Type B pancreatic cell (in vitro differentiated cells): ENCODE measurements at places on chromosomes 4 and X. TPM values are rescaled to one million over a fixed set of nuclear protein-coding genes. Genes with fewer than 3 reads are reported as not detected.

DNA sequence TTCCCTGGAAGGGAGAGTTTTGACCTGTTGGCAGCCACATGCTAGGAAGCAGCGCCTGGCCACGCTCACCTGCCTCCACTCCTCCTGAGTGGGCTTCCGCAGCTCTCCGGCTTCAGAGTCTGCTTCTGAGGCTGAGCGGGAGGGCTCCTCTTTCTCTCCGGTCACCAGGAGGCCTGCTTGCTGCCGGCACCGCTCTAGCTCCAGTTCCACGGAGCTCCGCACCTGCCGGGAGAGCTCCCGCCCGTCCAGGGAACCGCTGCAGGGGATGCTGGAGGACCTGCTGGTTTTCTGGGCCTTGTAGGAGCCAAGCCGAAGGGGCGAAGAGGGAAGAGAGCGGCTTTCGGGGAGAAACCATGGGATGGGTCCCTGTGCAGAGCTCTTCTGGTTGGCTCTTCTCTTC, 26.0 kb downstream of the PPEF2 start:
- no peak for DNase-seq

GRCh38 chr4:78656968-78657445, 105.4 kb downstream of the ANXA3 start:
- no peak for DNase-seq

Gene LDOC1
- 48.7 and 52.1 TPM in 2 replicates for total RNA-seq

DNA sequence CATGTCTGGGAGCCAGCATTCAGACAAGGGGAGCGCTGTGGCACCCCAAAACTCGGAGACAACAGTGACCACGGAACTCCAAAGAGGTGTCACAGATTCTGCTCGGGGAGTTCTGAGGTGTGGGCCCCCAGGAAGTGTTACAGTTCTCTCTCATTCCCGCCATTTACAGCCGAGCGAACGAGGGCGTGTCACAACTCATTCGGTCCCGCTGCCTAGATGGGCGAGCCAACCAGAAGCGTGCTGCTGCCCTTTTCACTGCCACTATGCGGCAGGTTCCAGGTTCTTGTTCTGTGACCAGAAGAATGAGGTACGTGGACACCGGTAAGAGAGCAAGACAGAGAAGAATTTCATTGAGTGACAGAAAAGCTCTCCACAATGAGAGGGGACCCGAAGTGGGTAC, 1370.6 kb upstream of the AGA start:
- no peak for DNase-seq

DNA sequence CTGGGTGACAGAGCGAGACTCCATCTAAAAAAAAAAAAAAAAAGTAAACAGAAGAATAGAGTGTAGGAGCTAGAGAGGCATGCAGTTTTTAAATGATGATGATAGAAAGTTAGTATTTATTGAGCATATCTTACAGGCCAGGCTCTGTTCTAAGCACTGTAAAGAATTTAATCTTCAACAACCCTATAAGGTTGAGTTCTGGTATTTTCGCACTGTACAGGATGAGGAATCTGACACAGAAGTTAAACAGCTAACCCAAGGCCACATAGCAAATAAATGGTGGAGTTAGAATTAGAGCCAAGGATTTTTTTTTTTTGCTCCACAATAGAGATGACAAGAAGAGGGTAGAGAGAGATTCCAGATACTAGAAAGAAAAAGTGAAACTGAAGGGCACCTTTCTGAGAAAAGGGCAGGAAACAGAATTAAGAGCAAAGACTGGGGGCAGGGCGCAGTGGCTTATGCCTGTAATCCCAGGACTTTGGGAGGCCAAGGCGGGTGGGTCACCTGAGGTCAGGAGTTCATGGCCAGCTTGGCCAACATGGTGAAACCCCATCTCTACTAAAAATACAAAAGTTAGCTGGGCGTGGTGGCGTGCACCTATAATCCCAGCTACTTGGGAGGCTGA, 56.1 kb downstream of the KLHL5 start:
- no peak for DNase-seq

Gene BEND2
- total RNA-seq: not detected in 2 replicates

DNA sequence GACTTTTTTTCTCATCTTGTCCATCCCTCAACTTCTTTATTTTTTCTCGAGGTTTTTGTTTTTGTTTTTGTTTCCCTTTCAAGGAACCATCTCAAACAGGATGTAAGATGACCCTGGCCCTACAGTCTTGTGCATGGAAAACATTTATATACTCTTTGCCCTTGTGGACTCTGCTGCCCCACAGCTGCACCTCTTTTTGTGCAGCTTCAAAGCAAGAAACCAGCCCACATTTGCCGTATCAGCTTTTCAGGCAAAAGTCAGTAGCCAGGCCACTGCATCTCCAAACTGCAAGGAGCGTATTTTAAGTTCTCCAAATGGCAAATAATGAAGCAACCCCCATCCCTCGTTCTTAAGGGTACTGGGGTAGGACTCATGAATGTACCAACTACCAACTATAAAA, 756.5 kb downstream of the C4orf33 start:
- DNase-seq: no peak

- DNase-seq: no peak
These were observed 109.9 kb upstream of the DUSP21 start for GRCh38 chrX:44733931-44734330.

DNA sequence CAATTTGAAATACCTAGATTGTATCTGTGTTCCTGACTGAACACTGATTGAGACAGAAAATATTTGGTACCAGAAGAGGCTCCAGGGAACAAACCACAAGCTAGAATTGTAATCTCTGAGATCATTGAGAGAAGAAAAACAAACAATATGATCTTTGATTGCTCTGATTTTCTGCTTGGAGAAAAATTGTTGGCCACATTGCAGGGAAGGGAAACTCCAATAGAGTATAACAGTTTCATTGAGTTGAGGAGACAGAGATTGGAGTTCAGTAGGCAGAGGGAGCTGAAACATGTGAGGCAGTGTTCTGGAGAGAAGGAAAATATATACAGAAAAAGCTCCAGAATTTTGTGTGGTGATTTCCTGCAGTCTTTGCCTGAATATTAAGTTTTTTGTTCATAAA, 158.2 kb downstream of the C4orf33 start:
- no peak for DNase-seq

- DNase-seq: no peak
These were observed 41.2 kb downstream of the SH3RF1 start for GRCh38 chr4:169229571-169230028.

DNA sequence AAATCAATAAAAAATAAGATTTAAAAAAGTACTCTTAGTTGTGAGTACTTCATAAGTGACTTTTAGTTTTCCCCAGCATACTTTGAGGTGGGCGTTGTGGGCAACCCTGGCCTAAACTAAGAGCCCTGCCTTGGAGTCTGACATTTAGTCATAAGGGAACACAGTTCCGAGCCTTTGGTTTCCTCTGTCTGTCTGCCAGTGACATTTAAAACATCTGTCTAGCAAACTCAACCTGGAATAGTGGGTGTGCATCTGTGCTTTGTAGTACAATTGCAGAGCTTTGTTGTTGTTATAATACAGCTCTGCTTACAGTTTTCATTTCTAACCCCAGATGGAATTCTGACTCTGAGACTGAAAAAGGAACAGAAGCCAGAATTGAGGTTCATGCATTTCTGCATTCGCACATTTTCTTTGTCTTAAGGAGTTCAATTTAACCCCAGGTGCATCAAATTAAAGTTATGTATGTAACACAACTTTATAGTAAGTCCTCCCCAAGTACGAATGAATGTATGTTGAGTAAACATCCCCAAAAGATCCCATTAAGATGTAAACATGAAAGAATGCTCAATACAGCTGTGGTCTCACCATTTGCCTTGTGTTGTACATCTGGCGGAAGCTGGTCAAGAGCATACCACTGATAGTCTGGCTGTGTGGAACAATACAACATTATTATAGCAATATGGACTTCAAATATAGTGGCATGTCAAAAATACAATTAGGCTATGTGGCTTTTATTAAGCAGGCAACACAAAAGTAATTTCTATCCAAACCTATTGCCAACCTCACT, 25.9 kb downstream of the TNIP3 start:
- no peak for DNase-seq

- no peak for DNase-seq
These were observed 99.0 kb upstream of the GPR34 start for GRCh38 chrX:41589634-41590270.

Gene DACH2
- total RNA-seq: 4.2 and 12.8 TPM in 2 replicates

Gene ANKRD50
- 18.6 and 31.4 TPM in 2 replicates for total RNA-seq

GRCh38 chr4:137299281-137299680, 233.0 kb downstream of the PCDH18 start:
- DNase-seq: no peak

Gene FABP2
- total RNA-seq: 4.1 and 12.4 TPM in 2 replicates

GRCh38 chr4:15198070-15198727, 195.9 kb downstream of the CPEB2 start:
- DNase-seq: no peak

- DNase-seq: no peak
These were observed 23.5 kb upstream of the SOWAHD start for GRCh38 chrX:119734897-119735339.

DNA sequence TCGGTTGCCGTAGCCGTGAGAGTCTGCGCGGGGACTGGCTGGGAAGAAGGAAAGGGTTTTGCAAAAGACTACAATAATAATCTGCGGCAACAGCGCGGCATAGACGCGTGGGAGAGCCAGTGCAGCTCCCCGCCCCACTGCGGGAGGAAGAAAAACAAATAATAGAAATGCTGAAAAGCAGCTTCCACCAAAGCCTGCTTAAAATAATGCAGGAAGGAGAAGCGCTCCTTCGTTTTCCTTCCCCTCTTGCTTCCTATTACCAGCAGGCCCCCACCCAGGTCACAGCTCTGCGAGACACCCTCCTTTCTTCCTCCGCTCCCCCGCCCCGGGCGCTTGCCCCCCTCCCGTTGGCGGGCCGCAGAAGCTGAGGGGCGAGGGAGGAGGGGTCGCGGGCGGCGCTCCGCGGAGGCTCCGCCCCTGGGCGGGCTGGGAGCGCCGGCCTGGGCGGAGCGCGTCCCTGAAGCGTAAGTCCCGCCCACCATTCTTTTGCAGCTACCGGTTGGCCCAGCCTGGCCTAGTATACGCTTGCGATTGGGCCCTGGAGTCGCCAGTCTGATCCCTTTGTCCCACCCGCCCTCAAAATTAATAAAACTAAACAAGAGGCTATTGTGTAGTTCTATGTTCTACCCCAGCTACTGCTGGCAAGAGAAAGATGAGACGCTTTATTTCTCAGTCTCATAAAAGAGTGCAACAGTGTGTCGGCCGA, 636 bp upstream of the AMOT start:
- peak; percentile 90 for DNase-seq

DNA sequence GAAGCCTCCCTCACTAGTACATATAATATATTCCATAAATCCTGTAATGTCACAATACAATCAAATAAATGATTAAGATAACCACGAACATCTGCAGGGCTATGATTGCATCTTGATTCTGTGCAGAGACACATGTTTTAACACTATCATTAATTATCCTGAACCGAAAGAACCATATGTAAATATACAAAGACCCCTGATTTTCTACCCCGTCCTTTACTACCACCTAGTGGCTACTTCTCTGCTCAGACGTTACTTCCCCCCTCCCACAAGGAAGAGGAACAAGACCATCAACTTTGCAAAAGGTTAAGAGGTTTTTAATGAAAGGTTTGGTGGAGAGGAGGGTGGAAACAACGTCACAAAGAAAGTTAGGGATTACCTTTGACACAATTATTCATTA, 134.0 kb downstream of the COL4A6 start:
- no peak for DNase-seq

- no peak for DNase-seq
These were observed 1.4 kb downstream of the PAQR3 start for GRCh38 chr4:78937837-78938236.

Gene MMRN1
- 0.17 and 4.7 TPM in 2 replicates for total RNA-seq

Gene ZNF280C
- 6.4 and 13.2 TPM in 2 replicates for total RNA-seq

- DNase-seq: no peak
These were observed 4.5 kb downstream of the G6PD start for GRCh38 chrX:154541896-154542722.

Gene GAGE12H
- not detected in 2 replicates for total RNA-seq

Gene PCYT1B
- 5.7 and 21.3 TPM in 2 replicates for total RNA-seq

DNA sequence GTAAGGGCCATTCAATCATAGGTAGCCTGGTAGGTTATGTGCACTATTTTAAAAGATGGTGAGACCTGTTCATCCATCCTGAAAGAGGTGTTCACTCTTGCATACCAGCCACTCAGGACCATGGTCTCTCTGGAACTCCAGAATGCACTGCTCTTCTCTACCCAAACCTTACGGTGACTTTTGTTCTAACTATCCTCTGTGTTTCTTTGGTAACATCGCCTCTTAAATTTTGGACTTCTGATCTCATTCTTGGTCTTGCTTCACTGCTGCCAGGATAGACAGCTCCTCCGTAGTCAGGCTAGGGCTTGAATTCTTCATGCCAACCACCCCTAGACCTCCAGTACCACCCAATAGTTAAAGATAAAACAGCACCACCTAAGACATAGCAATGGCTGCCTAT, 346.3 kb upstream of the GALNT7 start:
- no peak for DNase-seq

Gene ABLIM2
- 2.6 and 3.4 TPM in 2 replicates for total RNA-seq

- DNase-seq: peak; percentile 77
These were observed at the start of gene APOOL for GRCh38 chrX:85003655-85004244. Gene APOOL, plus strand, starts transcription at chrX:85003877. Its CDS starts 36 bp downstream, at chrX:85003913.
